ENCODE measurements at places on chromosomes 1 and 21.

DNA sequence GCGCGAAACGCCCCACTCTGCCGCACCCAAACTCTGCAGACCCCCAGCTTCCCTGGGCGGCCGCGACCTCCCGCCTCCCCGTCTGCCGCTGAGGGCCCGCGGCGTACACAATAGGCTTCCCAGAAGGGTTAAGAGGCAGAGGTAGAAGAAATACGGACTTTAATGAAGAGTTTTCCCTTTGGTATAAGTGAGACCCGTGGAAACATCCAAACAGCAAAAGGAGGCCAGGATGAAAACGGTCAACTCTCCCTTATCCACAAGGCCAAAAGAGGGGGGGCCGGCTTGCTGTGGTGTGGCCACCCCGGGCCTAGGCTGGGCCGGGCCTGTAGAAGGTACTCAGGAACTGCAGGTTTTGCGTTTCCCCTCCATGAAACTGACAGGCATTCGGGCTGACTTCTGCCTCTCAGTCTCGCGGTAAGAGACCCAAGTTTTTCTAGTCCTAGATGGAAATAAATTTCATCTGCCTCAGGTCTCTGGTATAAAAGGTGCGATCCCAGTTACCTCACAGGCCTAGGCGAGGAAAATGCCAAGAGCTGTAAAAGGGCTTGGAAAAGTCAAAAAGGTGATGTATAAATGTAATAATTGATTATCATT lies 671 bp upstream of the PYGO2 start:
- no peak for DNase-seq

DNA sequence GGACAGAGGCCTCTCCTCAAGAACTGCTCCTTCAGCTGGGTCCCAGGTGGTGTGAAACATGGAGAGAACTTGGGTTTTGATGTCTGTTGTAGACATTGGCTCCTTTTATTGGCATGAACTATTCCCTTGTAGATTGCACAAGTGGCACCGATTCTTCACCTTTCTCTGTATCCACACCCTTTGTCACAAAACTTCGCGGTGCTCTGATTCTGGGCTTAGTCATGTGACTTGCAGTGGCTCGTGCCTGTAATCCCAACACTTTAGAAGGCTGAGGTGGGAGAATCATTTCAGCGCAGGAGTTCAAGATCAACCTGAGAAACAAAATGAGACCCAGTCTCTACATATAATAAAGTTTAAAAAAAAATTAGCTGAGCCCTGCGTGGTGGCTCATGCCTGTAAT lies 42.5 kb upstream of the EYA3 start:
- DNase-seq: no peak

GRCh38 chr1:200400556-200400955 lies 9.3 kb downstream of the ZNF281 start:
- DNase-seq: no peak

- DNase-seq: no peak
Observed at GRCh38 chr1:91092503-91092902, 70.7 kb upstream of the ZNF644 start.

- DNase-seq: no peak
Observed at GRCh38 chr1:178485541-178485981, 11.2 kb downstream of the CLEC20A start.

All from CD4-positive, alpha-beta T cell treated with Interleukin-15 for 1 hour (primary cell).